Cerebellar nuclear complex (tissue), 1 donor: ENCODE measurements at places on chromosomes 1 and 21.

DNA sequence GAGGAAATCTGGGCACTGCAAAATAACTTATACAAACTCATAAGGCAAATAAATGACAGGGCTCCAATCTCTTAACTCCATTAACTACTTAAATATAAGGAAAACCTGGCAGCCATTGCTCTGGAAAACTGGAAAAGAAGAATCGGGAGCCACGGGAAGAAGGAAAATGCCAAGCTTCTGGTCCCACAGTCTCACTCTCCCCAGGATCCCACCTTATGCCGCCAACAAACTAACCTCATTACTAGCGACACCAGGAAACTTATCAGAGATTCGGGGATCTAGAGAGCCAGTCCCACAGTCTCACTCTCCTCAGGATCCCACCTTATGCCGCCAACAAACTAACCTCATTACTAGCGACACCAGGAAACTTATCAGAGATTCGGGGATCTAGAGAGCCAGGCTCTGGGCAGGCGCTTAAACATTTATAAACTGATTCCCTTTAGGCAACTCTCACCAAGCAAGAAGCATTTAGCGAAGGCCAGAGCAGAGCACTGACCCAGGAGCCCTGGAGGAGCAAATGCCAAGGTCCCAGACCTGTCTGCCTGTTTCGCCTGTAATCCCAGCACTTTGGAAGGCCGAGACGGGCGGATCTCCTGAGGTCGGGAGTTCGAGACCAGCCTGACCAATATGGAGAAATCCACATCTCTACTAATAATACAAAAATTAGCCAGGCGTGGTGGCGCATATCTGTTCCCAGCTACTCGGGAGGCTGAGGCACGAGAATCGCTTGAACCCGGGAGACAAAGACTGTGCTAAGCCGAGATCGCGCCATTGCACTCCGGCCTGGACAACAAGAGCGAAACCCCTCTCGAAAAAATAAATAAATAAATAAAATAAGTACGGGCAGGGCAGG is 720 bp downstream of the PSMB2 start:
- DNase-seq: no peak

- DNase-seq: no peak
Measured at GRCh38 chr1:203644661-203645510, 18.3 kb downstream of the ATP2B4 start.

DNA sequence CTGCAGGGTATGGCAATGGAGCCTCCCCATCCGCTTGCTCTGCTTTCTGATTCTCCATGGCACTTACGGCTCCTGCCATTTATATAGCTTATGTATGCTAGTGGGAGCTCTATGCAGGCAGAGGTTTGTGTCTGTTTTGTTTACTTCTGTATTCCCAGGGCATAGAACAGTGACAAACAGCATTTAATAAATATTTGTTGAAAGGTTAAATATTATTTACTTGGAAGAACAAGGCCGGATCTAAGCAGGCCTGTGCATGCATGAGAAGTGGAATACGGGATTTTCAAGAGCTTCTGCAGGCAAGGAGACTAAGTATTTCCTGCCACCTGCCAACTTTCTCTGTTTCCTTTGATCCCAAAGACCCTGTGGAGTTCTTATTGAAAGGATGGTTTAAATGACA is 90.7 kb downstream of the XCL2 start:
- no peak for DNase-seq

DNA sequence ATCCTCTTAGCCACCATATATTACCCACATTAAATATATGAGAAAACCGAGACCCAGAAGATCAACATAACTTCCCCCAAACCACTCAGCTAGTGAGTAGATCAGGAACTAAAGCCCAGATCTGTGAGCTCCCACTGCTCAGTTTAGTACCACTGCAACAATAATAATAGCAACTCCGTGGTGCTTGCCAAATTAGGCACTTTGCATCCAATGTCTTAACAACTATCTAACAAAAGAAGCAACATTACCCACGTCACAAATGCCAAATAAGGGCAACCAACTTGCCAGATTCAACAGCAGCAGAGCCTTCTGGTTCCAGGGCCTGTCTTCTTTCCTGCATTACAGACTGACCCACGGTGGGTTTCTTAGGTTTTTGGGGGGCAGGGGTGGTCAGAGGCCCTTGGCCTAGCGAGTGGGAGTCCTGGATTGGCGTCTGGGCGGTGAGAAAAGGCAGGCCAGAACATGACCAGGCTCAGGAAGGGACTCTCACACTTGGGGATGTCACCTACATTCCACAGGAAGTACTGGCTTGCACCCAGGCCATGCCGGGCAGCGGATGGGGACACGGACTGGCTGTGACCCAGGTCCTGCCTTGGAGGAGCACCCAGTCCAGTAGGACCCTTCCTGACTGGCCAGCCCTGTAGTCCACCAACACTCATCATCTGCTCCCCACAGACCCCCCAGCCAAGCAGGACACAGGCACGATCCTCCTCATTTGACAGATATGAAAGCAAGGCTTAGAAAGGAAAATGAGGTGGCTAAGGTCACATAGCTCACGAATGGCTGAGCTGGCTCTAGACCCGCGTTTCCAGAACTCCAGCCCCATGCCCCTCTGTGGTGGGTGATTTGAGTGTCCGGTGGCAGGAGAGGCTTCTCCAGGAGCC is 4.6 kb downstream of the HCRTR1 start:
- DNase-seq: no peak

GRCh38 chr1:234221601-234222000 is 151.7 kb upstream of the COA6 start:
- DNase-seq: no peak

- no peak for DNase-seq
Measured at GRCh38 chr1:3963554-3963953, 63.5 kb upstream of the C1orf174 start.

- no peak for DNase-seq
Measured at GRCh38 chr1:225413708-225414375, 14.0 kb downstream of the LBR start.
